ENCODE measurements at places on chromosomes 13 and 19.

GRCh38 chr19:5257155-5258045 lies 83.2 kb downstream of the PTPRS start:
- DNase-seq: no peak

- DNase-seq: no peak
Measured at GRCh38 chr19:28841531-28841930, 371.4 kb downstream of the UQCRFS1 start.

GRCh38 chr19:17455308-17456123 lies 5.2 kb downstream of the NXNL1 start:
- DNase-seq: no peak

GRCh38 chr13:112348642-112349345 lies 27.4 kb upstream of the SPACA7 start:
- DNase-seq: no peak

DNA sequence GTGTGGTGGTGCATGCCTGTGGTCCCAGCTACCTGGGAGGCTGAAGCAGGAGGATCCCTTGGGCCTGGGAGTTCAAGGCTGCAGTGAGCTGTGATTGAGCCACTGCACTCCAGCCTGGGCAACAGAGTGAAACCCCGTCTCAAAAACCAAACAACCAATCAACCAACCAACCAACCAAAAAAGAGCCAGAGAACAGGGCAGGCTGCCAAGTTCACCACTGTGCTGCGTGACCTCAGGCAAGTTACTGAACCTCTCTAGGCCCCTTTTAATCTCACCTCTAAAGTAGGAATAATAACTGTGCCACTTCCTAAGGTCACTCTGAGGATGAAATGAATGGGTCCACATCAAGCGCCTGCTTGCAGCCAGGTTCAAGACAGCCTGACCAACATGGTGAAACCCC lies 16.9 kb downstream of the TJP3 start:
- DNase-seq: no peak

- no peak for DNase-seq
Measured at GRCh38 chr19:11577451-11578257, at the start of gene ACP5. Gene ACP5 (minus strand): TSS chr19:11577645. CDS start chr19:11577317, 328 bp downstream.

GRCh38 chr13:44976949-44977583 lies 12.2 kb downstream of the NUFIP1 start:
- DNase-seq: no peak

- DNase-seq: no peak
Measured at GRCh38 chr19:8391198-8392016, 1.2 kb downstream of the RAB11B start.

DNA sequence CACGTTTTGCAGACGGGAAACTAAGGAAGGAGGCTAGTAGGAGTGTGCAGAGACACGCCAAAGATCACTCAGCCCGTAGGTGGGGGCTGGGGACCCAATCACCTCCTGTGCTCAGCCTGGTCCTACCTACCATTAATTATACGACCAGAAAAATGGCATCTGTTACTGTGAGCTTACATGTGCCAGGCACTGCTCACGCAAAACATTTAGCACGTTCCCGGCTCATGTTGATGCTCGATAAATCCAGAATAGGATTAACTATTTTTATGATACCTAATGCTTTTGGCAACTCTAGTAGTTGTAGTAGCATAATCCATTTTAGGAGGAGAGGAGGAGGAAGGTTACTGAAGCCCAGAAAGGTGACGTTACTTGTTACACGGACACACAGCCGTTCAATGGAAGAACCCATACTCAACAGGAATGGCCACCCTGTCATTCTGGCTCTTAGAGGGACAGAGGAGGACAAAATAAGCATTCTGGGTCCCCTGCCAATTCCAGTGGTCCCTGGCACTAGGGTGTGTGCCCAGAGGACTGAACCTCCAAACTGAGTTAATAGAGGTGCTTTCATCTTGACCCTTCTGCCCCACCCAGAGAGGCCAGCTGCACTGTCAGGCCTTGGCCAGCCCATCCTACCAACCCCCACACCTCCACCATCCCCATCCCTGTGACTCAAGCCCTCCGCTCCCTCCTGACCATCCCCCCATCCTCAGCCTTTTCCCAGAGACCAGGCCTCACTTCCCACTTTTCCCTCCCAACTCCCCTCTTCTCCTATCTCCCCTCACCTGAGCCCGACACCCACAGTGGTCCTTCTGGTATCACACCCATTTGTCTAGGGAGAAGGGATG lies 5.0 kb upstream of the EML2 start:
- no peak for DNase-seq

DNA sequence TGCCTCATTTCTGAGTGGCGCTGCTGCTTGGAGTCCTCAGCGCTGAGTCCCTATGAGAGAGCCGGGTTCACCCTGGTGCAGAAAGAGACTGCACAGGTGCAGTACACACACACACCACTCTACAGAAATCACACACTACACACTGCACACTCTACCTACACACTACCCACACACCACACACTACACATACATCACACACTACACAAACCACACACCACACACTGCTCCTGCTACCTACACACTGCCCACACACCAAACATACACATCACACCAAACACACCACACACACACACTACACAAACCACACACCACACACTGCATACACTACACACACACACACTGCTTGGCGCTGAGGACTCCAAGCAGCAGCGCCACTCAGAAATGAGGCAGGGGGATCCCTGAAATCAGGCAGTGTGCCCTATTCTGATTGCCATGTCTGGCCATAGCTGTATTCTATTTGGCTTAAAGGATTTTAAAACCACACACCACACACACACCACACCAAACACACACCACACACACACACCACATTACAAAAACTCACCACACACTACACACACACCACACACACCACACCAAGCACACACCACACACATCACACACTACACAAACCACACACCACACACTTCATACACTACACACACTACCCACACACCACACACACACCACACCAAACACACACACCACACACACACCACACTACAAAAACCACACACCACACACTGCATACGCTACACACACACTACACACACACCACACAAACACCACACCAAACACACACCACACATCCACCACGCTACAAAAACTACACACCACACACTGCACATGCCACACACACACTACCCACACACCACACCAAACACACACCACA lies 4.9 kb downstream of the MAG start:
- no peak for DNase-seq

DNA sequence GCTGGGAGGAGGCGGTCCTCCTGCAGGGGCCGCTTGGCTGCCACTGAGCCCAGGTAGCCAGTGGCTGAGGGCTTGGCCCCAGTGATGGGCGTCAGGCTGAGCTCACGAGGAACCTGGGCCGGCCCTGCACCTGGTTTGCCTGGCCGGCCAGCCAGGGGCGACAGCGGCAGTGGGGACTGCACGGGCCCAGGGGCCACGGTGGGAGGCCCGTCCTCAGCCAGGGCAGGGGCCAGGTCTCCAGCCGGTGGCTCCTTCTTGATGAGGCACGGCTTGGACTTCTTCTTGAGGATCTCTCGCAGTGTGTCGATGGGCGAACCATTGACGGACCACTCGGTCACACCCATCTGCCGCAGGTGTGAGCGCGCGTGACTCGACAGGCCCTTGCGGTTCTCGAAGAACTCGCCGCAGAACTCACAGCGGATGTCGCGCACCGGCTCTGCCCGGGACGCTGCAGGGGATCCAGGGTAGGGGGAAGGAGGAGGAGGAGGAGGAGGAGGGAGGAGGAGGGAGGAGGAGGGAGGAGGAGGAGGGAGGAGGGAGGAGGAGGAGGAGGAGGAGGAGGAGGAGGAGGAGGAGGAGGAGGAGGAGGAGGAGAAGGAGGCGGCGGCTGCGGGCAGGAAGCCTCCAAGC lies 6.6 kb upstream of the AKAP8L start:
- peak; percentile 17 for DNase-seq

DNA sequence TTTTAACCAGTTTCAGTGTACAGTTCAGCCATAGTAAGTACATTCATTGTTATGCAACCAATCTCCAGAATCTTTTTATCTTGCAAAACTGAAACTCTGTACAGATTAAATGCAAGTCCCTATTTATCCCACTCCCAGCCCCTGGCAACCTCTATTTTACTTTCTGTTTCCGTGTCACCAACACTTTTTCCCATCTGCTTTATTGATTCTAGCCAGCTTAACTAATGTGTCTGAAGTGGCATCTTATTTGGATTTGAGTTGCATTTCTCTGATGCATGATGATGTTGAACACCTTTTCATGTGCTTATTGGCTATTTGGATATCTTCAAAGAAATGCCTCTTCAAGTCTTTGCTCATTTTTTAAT lies 18.9 kb downstream of the SPATA13 start:
- DNase-seq: no peak

DNA sequence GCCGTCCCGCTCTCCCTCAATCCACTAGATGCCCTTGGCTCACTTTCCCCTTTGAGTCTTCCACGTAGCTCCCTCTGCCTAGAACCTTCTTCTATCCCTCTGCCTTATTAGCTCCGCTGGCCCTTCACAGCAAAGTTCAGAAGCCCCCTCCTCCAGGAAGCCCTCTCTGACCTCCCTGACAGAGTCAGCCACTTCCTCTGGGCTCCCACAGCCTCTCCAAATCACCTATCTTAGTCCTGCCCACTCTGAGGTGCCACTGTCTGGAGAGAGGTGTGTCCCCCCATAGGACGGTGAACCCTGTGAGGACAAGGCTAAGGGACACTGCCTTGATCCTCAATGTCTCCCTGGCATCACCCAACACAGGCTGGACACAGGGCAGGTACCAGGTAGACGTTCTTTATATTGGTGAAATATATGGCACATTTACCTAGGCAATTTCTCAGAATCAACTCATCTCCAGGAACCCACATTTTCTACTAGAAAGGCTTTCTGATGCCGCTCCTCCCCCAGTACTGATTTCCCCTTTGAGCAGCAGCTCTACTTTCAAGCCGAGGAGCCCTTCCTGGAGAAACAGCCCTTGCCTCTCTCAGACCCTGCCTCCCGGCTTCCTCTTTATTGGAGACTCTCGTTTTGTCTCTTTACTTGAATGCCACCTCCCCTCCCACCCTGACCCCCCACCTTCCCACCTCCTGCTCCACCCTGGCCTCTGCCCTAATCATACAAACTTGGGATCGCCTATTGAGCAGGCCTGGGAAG lies 3.4 kb upstream of the TGFB1 start:
- DNase-seq: no peak

DNA sequence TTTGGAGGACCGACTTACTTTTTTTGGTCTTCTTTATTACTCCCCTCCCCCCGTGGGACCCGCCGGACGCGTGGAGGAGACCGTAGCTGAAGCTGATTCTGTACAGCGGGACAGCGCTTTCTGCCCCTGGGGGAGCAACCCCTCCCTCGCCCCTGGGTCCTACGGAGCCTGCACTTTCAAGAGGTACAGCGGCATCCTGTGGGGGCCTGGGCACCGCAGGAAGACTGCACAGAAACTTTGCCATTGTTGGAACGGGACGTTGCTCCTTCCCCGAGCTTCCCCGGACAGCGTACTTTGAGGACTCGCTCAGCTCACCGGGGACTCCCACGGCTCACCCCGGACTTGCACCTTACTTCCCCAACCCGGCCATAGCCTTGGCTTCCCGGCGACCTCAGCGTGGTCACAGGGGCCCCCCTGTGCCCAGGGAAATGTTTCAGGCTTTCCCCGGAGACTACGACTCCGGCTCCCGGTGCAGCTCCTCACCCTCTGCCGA lies 409 bp downstream of the FOSB start:
- no peak for DNase-seq

DNA sequence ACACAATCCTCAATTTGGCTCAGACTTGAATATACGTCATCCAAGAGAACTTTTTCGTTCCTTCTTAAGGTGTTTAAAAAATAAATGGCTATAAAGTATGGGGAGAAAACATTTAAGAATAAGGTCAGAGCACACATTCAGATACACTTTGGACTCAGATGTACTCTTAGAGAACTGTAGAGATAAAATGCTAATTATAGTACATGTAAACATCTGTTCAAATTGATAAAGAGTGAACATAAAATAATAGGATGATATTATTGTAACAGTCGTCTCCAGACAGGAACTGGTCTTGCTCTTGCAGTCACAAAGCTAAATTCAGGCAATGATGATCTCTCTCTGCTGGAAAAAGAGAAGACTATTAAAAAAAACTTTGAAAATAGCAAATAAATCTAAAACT lies 91.4 kb downstream of the RBM26 start:
- DNase-seq: no peak

GRCh38 chr19:55321466-55322137 lies 3.5 kb downstream of the TMEM150B start:
- no peak for DNase-seq

GRCh38 chr13:30692113-30692512 lies 43.2 kb upstream of the ALOX5AP start:
- no peak for DNase-seq

DNA sequence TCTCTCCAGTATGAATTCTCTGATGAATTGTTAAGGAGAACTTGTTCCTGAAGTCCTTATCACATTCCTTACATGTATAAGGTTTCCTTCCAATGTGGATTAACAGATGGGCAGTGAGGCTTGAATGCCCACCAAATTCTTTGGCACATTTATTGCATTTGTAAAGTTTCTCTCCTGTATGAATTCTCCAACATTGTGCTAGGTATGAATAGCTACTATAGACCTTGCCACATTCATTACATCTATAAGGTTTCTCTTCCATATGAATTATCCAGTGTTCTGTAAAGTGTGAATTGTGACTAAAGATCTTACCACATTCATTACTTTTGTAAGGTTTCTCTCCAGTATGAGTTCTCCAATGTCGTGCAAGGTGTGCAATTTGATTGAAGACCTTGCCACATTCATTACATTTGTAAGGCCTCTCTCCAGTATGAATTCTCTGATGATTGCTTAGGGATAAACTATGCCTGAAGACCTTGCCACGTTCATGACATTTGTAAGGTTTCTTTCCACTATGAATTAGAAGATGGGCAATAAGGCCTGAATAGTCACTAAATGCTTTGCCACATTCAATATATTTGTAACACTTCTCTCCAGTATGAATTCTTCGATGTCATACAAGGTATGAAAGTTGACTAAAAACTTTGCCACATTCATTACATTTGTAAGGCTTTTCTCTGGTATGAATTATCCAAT lies 20.4 kb downstream of the ZNF578 start:
- no peak for DNase-seq

DNA sequence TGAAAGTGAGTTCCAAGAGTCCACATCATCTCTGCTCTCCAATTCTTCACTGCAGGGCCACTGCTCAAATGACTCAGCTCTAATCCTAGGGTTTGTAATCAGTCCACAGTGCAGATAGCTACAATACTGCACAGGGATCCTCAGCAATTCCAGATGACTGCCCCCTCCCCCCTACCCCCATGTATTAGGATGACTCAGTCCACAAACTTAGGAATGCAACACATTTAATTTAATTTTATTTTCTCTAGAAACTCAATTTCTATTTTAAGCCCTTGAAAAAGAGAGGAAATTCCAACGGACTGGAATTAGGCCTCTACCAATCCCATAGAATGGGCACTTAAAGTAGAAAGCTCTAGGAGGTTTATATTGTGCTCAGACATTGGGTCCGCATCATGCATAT lies 173.8 kb upstream of the SOX21 start:
- DNase-seq: no peak

GRCh38 chr13:82432949-82433348 lies 1449.3 kb downstream of the SLITRK1 start:
- DNase-seq: no peak

- DNase-seq: no peak
Measured at GRCh38 chr19:17542793-17543582, 12.5 kb upstream of the COLGALT1 start.
